ENCODE measurements at places on chromosomes 4 and X.

- no peak for DNase-seq
Measured at GRCh38 chr4:174262624-174263444, 20.6 kb downstream of the FBXO8 start.

DNA sequence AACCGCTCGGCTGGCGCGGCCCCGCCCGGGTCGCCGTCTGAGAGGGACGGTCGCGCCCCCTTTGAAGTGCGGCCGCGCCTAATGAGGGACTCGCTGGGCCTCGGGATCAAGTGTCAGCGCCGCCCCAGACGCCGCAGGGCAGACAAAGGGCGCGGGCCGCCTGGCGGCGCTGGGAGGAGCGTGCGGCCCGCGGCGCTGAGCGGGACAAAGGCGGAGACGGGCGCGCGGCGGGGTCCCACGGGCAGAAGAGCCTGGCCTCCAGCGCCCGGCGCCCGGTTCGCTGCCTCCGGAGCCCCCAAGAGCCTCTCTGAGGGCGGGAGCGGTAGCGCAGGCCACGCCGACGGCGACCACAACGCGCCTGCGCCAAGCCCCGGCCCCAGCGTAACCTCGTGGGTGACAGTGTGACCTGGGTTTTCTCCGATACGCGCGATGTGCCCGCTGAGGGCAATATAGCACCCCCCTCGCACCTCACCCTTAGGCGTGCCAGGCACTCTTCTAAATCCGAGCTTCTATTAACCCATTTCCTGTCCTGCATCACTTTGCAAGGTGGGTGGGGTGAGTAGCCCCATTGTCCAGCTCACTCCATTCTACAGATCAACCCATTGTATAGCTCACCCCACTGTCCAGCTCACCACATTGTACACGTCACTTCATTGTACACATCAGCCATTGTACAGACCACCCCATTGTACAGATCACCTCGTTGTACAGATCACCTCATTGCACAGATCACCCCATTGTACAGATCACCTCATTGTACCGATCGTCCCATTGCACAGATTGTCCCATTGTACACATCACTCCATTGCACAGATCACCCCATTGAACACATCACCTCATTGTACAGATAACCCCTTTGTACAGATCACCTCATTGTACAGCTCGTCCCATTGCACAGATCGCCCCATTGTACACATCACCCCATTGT is 33.7 kb upstream of the STX18 start:
- peak; percentile 77 for DNase-seq

- no peak for DNase-seq
Measured at GRCh38 chr4:111556141-111556781, 589.0 kb upstream of the FAM241A start.

- no peak for DNase-seq
Measured at GRCh38 chrX:140440876-140441275, 64.0 kb downstream of the SOX3 start.

DNA sequence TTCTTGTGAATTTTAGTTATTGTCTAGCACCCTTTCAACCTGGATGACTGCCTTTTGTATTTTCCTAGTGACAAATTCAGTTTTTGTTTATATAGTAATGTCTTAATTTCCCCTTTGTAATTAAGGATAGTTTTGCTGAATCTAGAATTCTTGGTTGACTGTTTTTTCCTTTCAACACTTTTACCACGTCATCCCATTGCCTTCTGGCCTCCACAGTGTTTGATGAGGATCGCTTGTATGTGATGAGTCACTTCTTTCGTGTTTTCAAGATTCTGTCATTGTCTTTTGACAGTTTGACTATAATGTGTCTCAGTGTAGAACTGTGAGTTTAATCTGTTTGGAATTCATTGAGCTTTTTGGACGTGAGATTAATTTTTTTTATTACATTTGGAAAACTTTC is 30.1 kb downstream of the KDM6A start:
- DNase-seq, result no peak

GRCh38 chr4:121049072-121049599 is 23.2 kb downstream of the NDNF start:
- DNase-seq, result no peak

GRCh38 chrX:9848718-9849479 is 62.7 kb downstream of the SHROOM2 start:
- DNase-seq, result no peak

GRCh38 chr4:70833675-70834074 is 6.0 kb downstream of the GRSF1 start:
- no peak for DNase-seq

- no peak for DNase-seq
Measured at GRCh38 chr4:102246416-102246815, 98.9 kb downstream of the SLC39A8 start.

GRCh38 chr4:150067859-150068258 is 10.4 kb upstream of the DCLK2 start:
- no peak for DNase-seq

DNA sequence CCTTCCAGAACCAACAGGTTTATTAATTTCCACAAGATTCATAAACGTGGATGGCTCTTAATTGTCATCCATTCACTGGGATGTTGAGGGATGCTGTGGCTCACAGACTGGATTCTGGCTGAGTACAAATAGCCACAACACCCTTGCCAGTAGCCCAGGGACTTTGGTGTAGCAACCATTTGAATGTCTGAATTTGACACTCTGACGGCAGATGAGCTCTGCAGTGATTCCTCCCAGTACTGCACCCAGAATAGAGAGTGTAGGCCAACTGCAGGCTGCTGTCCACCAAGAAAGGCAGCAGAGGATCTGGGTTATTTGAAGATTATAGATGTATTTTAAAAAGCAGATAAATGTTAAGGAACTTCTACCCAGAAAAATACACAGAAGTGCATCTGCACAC is 15.6 kb upstream of the MAMLD1 start:
- no peak for DNase-seq

- no peak for DNase-seq
Measured at GRCh38 chr4:24594887-24595286, 10.5 kb upstream of the DHX15 start.

- DNase-seq, result no peak
Measured at GRCh38 chr4:174056959-174057358, 226.5 kb downstream of the FBXO8 start.

- no peak for DNase-seq
Measured at GRCh38 chr4:171588051-171588545, 225.1 kb upstream of the GALNTL6 start.

DNA sequence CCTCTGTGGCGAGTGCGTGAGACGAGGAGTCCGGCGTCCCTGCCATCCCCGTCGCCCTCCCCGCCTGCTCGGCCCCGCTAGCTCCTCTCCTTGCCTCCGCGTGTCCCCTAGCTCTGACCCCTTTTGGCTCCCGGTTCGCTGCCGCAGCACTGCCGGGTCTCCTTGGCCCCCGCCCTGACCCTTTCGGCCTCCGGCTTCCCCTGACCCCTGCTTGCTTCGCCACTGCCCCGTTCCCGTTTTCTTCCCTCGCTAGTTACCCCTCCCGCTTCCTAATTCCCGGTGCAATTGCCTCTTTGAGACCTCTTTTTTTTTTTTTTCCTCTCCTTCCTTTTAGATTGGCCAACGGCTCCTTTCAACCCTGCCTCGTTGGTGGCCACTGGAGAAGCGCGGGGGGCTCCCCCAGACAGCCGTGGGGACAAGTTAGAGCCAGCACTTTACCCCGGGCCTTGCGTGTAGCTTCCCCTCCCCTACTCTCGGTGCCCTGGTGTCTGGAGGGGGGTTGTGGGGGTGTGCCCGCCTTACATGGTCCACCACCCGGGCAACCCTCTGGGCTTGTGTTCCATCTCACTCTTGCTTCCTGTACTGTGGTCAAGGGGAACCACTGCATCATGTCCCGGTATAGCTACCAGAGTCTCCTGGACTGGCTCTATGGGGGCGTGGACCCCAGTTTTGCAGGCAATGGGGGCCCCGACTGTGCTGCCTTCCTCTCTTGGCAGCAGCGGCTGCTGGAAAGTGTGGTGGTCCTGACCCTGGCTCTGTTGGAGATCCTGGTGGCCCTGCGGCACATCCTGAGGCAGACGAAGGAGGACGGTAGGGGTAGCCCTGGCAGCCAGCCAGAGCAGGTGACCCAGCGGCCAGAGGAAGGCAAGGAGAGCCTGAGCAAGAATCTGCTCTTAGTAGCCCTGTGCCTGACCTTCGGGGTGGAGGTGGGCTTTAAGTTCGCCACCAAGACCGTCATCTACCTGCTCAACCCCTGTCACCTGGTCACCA is 548 bp downstream of the TMEM164 start:
- peak; percentile 27 for DNase-seq
